Type B pancreatic cell (in vitro differentiated cells): ENCODE measurements at places on chromosomes 4 and X.

DNA sequence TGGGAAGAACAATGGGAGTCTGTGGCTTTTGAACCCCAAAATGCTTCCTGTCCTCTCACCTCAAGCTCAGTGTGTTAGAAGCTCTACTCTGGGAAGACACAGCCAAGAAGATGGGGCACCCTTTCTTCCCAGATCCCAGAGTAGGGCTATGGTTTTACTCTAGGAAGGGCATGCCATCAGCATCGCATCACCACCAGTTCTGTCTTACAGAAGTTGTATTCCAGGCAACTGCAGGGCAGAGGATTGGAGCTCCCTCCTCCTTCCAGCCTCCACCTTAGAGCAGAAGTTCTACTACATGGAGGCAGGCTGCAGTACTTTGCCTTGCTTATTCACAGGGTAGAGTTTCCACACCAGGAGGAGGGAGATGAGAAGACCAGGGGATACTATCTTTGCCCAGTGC, 18.1 kb upstream of the ZFX start:
- no peak for DNase-seq

GRCh38 chrX:132375941-132376340, 112.9 kb downstream of the MBNL3 start:
- no peak for DNase-seq

- DNase-seq, result no peak
These were observed 2.2 kb upstream of the MGARP start for GRCh38 chr4:139282065-139282720.

DNA sequence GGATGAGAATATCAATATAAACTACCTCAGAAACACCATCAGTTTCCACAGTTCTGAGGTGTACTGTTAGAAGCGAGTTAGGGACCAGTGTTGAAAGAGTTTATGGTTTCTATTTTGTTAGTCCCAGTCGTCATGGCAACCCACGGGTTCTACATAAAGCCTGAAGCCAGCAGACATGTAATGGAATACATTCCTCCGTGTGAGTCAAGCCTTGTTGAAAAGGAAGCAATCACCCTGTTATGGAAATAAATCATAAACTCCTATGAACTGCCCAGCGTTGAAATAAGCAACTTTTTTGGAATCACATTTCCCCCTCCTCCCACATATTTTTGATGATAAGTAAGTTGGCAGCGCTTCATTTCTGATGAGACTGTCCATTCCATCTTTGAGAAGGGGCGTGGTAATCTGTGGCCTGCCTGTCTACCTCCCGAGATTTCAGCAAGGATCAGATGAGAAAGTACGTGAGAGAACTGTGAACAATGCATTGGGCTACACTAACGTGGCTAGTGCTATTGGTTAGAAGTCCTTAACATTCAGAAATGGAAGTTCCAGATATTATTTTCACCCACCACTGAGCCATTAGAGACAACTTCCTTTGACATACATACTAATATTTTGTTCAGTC, 40.4 kb upstream of the PDHA1 start:
- DNase-seq, result no peak

DNA sequence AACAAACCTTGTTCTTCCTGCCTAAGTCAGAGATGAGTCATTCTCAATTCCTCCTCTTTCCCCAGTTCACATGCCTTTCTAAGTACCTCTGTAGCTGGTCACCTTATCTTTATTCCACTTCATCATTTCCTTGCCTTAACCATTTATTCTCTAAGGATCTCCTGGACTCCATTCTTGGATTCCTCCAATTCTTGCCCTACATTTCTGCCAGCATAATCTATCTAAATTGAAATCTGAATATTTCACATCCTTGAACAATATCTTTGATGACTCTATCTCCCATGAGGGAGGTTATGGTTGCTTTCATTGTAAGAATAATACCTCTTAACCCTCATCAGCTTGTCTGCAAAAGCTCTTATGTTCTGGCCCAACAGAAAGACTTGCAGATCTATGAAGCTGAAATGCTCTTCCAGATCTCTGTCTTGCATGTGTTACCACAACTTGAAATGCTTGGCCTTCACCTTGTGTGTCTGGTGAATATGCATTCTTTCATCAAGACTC, 28.6 kb upstream of the PDE5A start:
- no peak for DNase-seq

DNA sequence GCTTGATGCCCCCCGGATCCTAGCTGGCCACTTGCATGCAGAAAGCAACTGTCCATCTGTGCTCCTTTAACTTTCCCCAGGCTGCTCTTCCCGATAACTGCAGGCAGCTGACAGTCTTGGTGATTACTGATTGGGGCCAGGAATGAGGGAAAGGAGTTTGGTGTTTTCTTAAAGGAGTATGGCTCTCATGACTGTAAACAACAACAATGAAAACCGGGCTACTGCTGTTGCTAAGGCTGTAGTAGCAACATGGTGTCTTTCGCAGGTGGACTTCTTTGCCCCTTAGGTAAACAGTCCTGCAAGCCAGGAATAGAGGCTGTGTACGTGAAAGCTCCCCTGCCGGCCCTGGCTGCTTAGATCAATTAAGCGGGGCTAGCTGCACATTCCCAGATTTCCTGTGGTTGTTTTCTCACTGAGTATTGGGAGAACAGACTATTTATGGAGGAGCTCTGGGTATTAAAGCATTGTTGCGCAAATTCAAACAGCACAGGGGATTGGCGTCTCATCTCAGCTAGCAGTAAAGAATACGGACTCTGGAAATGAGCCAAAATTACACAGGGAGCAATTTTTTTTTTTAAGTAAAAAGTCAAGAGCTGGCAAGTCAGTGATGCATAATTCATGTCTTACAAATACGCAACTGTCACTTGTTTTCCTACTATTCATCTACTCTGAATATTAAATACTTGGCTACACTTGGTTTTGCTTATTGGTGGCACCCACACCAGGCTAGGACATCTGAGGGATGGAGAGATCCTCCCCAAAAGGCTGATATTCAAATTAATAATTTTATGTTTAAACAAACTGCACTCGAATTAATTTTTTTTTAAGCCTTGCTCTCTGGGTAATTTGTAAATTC, 61.6 kb upstream of the NAP1L5 start:
- DNase-seq, result no peak

GRCh38 chr4:159232465-159233106, 129.7 kb downstream of the RAPGEF2 start:
- no peak for DNase-seq

DNA sequence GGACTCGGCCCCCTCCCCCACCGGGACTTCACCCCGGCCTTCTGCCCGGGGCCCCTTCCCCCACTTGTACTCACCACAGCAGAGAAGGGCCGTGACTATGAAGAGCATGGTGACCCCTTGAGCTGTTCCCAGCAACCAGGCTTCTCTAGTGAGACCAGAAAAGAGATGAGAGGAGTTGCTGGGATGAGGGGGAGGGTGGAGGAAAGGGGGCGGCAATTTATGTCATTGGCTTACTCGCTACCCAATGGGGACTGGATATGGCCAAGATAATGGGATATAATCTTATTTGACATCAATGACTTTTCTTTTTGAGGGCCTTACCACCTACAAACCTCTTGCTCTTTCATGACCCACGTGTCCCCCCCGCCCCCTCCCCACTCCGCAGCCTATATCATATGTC, 9.9 kb downstream of the IGSF1 start:
- DNase-seq, result no peak

GRCh38 chr4:153789741-153790499, 1.0 kb upstream of the SFRP2 start:
- no peak for DNase-seq

DNA sequence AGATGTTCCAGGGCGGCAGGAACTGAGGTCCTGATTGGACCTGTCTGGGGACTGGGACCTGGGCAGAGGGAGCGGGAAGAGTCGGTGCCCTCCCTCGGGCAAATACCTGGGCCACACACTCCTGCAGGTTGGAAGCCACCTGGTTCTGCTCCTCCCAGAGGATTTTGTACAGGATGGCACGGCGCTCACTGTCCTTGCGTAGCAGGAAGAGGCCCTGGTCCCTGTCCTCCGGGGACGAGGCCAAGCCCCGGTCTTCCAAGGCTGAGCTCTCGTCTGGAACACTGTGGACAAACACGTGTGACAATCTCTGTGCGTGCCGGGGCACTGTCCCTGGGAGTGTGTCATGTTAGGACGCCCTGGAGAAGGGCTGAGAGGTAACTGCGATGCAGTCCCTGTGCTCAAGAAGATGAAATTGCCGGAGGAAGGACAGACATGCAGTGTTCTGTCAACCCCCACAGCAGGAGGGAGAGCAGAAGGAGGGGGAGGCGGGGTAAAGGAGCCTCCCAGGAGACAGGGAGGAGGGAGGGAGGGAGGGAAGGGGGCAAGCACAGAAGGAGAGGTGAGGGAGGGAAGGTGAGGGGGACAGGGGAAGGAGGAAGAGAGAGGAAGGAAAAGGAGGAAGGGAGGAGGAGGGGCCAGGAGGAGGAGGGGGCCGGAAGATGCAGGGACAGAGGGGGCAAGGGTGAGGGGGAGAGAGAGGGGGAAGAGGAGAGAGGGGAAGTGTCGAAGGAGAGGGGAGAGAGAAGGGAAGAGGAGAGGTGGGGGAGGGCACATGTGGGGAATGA, 29.0 kb downstream of the PDHA1 start:
- no peak for DNase-seq

DNA sequence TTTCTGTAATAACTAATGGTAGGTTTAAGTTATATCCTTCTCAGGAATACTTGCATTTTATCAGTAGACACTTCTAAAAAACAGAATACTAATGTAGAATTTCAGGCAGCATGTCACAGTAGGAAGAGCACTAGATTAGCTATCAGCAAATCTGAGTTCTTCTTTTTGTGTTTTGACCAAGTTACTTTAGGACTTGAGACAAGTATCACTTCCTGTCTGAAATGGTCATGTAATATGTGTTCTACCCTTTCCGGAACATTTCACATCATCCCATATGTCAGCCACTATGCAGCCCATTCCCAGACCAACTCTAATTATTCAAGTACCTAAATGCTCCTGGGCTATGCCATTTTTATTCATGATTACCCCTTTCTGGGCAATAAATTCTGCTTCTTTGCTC, 401.8 kb upstream of the RPS6KA3 start:
- DNase-seq, result no peak

- no peak for DNase-seq
These were observed 132.1 kb upstream of the NEIL3 start for GRCh38 chr4:177177541-177178081.

DNA sequence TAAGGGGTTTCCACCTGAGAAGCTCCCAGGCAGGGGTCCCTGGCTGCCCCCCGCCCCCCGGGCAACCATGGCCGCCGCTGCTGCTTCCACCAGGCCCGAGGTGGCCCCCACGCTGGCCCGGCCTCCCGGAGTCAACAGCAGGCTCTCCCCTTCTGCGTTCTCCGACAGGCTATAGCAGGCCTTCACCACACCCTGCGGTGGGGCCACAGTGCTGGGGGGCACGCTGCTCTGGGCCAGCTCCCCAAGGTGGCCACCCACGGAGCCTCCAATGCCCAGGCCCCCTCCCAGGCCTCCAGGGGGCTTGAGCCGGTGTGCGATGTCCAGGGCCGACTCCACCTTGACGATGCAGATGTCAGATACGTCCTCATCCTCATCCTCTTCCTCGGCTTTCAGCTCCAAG, 72.5 kb downstream of the UBE2K start:
- peak; percentile 67 for DNase-seq

DNA sequence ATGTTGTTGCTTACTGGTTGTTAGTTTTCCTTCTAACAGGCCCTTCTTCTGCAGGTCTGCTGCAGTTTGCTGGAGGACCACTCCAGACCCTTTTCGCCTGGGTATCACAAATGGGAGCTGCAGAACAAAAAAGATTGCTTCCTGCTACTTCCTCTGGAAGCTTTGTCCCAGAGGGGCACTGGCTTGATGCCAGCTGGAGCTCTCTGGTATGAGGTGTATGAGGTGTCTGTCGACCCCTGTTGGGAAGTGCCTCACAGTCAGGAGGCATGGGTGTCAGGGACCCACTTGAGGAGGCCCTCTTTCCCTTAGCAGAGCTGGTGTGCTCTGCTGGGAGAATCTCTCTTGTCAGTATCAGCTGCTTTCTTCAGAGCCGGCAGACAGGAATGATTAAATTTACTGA, 127.4 kb upstream of the EDA2R start:
- no peak for DNase-seq

DNA sequence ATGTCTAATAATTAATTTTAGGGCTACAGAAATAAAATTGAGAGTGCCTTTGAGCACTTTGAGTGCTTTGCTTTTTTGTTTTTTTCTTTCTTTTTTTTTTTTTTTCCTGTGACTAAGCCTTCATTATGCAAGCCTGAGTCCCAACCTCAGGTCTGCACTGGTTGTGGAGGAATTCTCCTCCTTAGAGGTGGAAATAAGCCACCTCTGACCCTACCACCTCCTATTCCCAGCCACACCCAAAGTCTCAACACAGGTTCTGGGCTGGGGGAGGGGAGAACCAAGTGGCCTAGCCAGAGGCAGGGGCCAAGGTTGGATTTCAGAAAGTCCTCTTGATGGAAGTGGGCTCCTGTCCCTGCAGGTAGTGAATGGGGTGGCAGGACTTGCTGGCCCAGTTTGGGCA, 180.2 kb downstream of the ARAP2 start:
- no peak for DNase-seq

DNA sequence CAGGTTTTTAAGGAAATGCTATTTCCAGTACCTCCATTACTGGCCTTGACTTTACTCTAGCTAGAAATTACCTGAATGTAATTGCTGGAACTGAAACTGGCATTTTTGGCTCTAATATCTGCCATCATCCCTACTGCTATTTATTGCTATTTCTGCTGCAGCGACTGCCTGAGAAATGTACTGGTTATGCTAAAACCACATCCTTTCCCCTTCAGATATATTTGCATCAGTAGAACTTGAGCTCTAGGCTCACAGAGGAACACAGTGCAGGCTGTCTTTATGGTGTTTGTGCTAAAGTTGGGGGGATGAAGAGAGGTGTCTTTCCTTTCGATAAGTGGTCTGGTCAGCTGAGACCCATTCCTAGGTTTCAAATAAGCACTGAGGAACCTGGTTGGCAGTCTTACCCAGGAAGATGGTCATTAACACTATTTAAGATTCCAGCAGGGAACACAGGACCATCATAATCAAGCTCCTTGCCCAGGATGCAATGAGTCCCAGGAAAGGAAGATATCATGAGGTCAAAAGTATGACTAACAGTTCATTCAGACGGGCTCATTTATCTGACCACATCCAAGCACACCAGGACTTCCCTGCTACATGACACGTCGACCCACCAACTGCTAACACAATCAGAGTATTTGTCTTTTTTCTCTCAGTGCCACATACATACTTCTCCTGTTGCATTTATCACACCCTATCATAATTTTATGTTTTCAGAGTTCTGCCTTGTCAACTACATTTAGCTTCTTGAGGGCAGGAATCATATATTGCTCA, 137.4 kb downstream of the GABRA3 start:
- DNase-seq, result no peak

DNA sequence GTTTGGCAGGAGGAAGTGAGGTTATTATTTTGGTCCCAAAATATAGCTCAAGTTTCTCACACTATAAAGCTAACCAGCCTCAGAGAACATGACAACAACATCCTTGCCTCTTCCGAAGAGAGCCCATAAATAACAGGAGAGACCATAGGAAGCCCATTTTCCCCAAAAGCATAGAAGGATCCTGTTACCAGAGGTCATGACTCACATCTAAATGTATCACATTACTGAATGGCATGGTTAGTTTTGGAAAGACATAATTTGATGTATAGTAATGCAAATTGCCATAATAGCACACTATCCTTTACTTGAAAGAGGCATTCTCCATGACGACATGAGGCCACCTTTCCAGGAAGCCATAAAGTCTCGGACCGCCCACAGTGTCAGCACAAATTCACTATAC, 238.8 kb upstream of the GRIA3 start:
- no peak for DNase-seq

GRCh38 chr4:110793890-110794554, 171.1 kb upstream of the PITX2 start:
- no peak for DNase-seq
